Putamen (tissue), 1 donor: ENCODE measurements at places on chromosomes 7 and 10.

DNA sequence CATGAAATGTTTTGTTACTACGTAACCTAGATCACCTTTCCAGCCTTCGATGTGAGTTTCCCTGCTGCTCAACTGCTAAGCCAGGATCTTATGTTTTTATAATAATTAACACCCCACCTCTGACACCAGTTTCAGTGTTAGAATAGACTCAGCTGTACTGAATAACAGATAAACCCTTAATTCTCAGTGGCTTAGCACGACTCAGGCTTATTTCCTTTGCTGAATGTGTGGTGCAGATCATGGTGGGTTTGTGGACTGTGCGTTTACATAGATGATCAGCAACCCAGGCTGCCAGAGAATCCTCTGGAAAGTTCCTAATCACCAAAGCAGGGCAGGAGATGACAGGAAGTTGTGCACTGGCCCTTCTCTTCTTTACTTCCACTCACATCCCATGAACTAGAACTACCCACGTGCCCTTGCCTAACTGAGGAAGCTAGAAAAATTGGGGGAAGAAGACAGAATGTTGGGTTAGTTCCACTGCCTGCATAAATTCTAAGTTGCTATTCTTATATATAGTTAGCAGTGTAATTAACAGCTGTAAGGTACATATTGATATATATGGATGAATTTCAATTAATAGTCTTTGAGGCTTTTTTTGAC, 111.8 kb downstream of the MAPK8 start:
- no peak for DNase-seq

DNA sequence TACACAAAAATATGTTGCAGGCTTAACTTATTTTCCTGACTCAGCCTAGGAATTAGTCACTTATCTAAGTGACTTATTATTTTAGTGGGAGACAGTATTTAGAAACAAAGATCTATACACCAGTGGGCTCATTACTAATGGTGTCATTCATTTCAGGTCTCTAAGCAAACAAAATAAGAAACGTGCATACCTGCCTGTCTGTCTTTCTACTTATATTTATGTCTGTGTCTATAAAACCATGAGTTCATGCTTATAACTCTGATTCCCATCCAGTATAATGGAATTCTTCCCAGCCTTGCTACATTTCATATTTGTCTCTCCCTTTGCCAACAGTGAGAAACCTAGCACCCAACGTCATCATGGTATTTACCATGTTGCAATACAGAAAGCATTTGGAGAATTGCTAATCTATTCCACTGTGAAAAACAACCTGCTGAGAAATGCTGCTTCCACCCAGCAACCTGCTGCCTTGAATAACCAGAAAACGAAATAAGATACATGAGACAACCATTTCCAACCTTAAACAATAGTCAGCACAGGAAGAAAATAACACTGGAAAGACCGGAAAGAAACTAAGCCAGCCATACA, 501.0 kb downstream of the GLRX3 start:
- no peak for DNase-seq

DNA sequence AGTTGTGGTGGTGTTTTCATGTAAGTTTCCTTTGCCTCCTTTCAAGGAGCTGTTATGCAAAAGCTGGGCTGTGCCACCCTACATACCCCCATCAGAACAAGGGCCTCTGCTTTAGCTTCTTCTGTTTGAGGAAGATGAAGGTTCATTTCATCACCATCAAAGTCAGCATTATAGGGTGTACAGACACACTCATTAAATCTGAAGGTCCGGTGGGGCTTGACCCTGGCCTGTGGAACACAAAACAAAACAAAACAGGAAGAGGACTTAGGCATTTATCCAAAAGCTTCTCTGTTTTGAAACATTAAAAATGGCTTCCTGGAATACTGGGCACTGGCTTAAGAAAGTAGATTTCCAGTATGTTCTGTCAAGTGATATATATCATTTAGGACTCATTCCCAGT, 15.8 kb downstream of the POLR3A start:
- no peak for DNase-seq

GRCh38 chr10:3136763-3137611, 35.6 kb downstream of the PITRM1 start:
- no peak for DNase-seq

GRCh38 chr10:52172581-52172980, 141.5 kb upstream of the DKK1 start:
- DNase-seq, result no peak

- DNase-seq, result no peak
Observed at GRCh38 chr7:17965603-17966002, 25.3 kb upstream of the SNX13 start.

GRCh38 chr7:12770227-12770975, 83.0 kb downstream of the ARL4A start:
- no peak for DNase-seq

DNA sequence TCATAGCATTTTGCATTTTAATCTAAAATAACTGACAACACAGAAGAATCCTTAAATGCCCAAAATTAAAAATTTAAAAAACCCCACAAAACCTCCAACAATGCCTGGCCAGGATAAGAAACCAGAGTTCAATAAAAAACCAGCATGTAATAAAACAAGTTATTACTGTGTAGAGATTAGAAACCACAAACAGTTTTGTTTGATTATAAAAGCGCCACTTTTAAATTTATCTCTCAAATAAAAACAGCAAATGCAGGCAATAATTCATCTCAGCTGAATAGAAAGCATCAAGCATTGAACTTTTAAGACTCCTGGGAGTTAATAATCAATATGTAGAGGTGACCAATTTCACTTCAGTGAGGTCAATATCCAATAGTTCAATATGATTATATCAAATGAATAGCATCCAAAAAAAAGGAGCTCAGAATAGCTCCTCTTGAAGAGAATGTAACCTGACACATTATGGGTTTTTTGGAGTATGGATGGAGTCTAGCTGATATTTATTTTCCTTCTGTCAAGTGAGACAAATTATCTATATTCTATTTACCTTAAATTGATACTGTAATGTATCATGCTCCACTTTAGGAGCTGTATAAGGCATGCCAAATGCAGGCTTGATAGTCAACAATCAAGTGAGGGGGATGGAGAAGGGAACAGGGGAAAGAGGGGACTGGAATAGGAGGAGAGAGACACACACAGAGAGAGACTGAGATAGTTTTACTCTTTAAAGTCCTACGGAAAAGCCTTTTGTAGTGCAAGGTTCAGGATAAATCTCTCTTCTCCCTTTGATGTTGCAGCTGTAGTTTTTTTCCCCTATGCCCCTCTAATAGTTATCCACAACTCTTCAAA, 130.9 kb downstream of the RSU1 start:
- no peak for DNase-seq

DNA sequence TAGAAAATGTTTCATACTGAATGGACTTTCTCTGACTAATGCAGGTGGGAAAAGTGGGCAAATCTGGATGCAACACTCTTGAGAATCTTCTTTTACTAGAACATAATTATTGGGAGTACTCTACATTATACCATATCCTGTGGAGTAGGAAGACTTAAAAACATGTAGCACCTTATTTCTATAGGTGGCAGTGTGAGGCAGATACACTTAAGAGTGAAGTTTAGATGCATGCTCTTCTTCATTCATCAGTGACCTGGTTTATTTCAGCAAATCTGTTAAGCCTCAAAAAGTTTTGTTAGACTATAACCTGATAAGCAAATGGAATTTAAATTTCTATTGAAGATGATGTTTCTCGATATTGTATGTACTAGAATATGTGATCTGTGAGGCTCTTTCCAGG, 1087.1 kb upstream of the LRRN3 start:
- DNase-seq, result no peak

GRCh38 chr7:6090738-6091505, 59.7 kb downstream of the ANKRD61 start:
- DNase-seq, result no peak

DNA sequence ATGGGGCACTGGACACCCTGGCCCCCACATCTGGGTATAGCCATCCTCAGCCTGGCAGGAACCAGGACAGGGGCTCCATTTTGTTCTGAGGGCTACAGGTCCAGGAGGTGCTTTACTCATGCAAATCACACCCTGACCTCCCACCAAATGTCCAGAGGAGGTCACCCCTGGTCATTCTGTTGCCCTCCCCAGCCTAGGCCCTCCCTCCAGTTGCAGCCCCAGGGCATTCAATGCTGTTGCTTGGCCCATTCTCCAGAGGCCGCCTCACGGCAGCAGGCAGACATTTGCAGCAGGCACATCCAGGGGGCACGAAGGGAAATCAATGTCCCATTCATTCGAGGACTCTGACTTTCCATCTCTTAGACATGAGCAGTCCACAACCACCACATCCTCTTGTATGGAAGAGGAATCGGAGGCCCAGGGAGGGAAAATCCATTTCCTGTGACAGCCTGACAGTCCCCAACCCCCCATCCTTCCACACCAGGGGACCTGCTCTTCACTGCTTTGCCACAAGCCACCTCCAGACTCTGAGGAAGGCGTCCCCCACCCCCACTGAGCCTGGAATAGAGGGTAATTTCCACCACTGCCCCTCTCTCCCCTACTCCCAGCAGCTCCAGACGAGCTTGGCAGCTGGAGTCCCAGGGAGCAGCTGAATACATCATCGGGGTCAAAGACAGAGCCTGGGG, 76.2 kb upstream of the UNC5B start:
- DNase-seq, result no peak

GRCh38 chr10:19499291-19499770, 316.9 kb upstream of the PLXDC2 start:
- no peak for DNase-seq

DNA sequence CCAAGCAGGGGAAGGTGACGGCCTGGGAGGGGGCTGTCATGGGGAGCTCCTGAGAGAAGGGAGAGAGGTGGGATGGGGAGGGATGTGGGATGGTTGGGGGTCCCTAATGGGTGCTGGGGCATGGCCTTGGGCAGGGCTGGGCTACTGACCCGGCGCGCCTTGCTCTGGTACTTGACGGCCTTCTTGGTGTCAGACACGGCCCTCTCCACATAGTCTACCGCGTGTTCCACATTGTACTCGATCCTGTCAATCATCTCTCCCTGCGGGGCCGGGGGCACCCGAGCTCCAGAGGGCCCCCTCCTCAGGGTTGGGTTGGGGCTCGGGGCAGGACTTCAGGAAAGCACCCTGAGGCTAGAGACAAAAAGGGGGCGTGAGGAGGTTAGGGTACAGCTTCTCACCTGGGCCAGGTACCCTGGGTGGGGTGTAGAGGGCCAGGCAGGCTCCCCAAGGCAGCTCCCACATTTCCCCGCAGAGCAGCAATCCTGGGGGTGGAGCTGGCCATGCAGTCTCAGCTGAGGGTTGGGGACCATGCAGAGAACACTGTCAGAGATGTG, 17.3 kb downstream of the BUD23 start:
- no peak for DNase-seq

GRCh38 chr10:84147347-84147746, 8.0 kb downstream of the GHITM start:
- no peak for DNase-seq

DNA sequence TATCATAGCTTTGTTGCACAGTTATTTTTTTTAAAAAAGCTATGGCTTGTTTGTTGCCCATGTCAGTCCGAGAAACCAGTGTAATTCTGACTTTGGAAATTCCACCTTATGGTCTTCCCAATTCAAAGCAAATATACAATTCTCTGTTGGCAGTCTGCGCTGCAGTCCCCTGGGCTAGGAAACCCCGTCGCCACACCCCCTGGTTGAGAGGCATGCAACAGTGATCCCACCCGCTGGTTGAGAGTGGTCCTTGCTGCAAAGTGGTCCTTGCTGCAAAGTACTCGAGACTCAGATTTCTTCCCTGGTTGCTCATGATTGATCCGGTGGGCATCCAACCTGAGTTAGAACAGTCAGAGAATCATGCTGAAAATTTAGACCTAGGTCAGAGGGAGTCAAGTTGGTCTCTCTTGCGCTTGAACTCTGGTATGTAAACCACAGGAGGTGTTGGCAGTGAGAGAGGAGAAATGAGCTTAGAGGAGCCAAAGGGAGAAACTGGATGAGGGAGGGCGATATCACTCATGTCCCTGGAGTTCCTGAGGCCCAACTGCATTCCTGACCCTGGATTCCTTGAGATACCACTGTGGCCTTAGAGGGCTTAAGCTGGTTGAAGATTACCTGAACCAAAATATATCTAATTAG, 45.0 kb upstream of the STK17A start:
- no peak for DNase-seq

DNA sequence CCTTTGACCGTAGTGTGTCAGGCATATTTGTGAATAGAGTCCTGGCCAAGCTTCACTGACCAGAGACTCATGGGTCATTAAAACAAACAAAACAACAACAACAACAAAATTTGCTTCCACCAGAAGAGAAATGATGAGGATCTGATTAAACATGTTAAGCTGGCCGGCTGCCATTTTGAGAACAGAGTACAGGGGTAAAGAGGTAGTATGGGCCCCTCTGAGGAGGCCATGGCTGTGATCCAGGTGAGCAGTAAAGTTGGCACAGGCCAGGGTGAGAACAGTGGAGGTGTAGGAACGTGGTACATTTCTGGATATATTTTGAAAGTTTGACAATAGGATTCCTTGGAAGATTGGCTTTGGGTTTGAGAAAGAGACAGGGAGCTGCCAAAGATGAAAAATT, 252.5 kb downstream of the TWIST1 start:
- no peak for DNase-seq

GRCh38 chr10:13684806-13685482, 98.2 kb downstream of the PRPF18 start:
- no peak for DNase-seq
